Heart left ventricle (tissue), 16 donors: ENCODE measurements at places on chromosomes 16 and 17. TPM values are rescaled to one million over a fixed set of nuclear protein-coding genes. Genes with fewer than 3 reads are reported as not detected.

DNA sequence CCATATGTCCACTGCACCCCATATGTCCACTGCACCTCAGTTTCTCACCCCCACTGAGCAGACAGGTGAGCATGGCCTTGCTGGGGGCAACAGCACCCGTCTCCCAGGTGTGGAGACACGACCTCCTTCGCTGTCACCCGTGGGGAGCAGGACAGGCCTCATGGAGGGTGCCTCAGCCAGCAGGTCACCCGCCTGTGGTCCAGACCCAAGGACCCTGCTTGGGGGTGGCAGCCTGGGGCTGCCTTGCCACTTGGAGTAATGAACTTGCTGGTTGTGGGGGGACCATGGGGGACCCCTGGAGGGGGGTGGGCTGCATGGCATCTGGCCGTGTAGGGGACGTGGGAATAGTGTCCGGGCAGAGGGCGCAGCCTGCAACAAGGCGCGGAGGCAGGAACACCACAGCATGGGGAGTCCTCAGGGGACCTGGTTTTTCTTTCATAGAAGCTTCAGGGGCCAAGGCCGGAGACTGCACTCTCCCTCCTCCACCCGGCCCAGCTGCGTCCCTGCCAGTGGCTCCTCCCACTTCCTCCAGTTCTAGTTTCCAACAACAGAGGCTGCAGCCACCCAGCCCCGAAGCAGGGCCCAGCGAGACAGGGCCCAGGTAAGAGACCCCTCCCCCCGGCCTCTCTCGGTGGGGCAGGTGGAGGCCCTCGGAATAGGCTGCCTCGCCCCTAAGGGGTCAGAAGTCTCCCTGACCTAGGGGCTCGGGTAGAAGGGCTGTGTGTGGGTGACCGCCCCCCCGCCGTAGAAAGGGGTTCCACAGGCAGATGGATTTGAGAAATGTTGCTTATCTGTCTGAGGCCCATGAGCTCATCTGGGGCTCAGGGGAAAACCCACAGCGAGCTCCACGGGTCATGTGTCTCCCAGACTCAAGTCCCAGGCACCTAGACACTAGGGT, at the start of gene NHLRC4:
TSS of gene NHLRC4 (plus strand) at position 531 of the 898 bp plus-strand sequence. CDS start 1,043 bp downstream, outside the sequence.
- DNase-seq, result peak; percentile 85

Gene SLC2A4
- total RNA-seq, result 85.4 TPM

DNA sequence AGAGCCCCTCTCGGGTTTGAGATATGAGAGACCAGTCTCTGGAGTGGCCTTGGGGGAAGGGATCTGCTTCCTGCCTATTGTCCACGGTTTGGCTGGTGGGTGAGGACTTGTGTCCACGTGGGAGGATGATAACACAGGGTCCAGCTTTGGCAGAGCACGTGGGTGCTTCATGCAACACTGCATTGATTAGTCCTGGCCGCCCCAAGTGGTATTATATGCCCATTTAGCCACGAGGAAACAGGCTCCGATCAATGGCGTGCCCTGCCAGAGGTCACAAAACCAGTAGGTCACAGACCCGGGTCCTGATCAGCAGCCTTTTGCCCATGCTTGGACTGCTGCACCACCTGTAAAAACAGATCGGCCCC, 141.6 kb downstream of the RGS9 start:
- DNase-seq, result no peak

- no peak for DNase-seq
Observed at GRCh38 chr17:5209396-5209795, 17.7 kb upstream of the ZNF594 start.

DNA sequence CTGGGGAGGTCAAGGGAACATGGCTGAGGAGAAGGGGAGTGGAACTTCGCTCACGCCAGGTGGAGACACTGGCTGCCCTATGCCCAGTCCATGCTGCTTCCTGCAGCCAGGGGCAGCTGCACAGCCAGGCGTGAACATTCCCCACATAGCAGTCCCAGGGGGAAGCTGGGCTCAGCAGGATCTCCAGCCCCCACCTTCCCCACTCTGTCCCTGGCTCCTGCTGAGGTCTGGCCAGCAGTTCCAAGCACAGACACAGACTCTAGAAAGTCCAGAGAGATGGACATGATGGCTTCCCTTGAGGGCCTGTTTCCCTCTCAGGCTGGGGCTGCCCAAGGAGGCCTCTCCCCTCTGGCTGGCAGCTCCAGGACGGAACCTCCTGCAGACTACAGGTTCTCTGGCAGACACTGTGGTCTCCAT, 9.3 kb downstream of the JUP start:
- DNase-seq, result peak; percentile 80

DNA sequence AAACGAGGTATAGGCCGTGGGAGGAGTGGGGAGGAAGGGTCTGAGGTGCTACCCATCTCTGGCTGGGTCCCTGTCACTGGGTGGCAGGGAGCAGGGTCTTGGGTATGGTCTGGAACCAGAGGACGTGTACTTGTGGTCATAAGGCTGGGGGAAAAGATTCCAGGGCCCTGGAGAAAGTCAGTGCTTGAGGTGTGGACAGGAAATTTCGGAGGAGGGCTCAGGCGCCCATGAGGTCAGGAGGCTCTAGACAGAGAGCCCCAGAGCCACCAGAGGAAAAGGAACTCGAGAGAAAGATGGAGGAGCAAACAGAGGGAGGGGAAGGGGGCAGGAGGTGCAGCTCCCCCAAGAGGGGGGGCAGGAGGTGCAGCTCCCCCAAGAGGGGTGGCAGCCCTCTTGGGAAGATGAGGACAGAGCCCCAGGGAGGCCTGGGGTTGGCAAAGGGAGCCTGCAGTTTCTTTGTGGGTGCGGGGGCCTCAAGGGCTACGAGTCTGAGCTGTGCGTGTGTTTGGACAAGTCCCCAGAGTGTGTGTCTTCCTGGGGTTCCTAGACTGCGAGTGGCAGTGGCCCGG, 683 bp upstream of the SLC7A6 start:
- no peak for DNase-seq

Gene MAPK7
- total RNA-seq, result 14.9 TPM

DNA sequence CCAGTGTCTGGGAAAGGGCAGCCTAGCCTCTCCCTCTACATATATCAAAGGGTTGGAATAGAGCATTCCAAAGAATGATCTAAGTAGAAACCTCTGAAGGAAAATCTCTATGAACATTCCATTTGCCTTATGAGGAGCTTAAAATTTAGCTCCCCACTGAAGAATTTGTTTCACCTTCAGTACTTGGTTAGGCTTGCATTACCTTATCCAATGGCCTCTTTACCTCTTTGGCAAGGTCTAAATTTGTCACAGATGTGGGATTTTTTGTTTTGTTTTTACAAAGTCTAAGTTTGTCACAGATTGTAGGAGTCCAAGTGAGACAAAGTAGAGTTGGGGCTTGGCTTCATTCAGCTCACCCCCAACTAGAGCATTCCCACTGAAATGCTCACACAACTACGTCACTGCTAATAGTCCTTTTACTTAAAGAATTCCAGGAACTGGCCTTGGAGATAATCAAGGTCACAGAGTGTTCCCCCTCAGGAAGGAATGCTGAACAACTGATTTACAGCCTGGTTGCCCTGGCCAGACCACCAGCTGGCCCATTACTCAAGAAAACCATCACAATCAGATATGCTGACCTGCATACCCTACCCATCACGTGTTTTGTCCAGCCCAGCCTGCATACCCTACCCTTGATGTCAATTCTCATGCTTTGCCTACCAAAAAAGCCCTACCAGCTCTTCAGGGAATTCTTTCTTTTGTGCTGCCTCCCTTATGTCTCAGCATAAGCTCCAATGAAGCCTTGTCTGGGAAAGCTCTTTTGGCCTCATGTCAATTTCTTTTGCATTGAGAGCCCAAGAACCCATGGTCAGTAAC, 26.5 kb upstream of the PPM1D start:
- peak; percentile 23 for DNase-seq

Gene CD79B
- 4.3 TPM for total RNA-seq

DNA sequence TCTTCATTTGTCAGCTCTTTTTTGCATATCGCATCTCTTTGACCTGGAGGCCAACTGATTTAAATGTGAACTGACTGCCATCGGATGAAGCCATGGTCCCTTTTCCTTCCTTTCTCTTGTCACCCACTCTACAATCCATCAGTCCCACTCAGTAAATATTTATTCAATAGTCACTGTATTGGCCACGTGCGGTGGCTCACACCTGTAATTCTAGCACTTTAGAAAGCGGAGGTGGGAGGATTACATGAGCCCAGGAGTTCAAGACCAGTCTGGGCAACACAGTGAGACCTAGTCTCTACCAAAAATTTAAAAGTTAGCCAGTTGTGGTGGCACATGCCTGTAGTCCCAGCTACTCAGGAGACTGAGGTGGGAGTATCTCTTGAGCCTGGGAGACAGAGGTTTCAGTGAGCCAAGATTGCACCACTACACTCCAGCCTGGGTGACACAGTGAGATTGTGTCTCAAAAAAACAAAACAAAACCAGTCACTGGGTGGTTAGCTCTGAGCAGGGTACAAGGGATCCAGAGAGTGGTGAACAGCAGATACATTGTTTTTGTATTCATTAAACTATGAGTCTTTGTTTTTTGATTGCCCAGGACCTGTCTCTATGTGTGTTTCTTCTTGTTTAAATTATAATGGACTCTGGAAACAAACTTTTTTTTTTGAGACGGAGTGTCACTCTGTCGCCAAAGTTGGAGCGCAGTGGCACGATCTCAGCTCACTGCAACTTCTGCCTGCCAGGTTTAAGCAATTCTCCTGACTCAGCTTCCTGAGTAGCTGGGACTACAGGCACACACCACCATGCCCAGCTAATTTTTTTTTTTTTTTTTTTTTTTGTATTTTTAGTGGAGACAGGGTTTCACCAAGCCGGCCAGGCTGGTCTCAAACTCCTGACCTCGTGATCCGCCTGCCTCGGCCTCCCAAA, 6.9 kb downstream of the PHAF1 start:
- DNase-seq, result no peak

DNA sequence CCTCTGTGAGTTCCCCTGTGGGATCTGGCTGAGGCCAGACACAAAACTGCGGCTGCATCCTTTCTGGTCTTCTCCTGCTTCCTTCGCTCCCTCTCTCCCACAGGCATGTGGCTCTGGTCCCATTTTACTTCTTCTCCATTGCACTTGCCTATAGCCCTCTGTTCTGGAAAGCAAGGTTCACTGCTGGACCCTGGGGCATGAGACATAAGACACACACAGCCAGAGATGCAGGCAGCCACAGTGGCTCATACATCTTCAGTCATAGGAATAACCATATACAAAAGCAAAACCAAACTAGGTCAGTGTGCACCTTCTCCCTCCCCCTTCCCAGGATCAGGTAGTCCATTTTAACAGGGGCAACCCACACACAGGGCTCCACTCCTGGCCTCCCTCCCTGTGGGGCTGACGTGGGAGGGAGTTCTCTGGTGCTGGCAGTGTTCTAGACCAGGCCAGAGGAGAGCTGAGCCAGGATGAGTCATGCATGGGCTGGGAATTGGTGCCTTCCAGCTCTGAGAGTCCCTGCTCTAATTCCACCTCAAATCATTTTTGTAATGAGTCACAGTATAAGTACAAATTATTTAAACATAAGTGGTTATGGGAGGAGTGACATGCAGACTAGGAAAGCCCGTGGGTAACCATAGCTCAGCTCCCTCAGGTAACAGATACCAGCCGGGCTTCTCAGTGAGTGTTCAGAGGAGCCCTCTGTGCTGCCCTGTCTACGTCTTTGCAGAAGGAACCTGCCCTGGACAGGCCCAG, 58.0 kb downstream of the ASIC2 start:
- DNase-seq, result peak; percentile 36

Gene SEZ6L2
- total RNA-seq, result 0.16 TPM

DNA sequence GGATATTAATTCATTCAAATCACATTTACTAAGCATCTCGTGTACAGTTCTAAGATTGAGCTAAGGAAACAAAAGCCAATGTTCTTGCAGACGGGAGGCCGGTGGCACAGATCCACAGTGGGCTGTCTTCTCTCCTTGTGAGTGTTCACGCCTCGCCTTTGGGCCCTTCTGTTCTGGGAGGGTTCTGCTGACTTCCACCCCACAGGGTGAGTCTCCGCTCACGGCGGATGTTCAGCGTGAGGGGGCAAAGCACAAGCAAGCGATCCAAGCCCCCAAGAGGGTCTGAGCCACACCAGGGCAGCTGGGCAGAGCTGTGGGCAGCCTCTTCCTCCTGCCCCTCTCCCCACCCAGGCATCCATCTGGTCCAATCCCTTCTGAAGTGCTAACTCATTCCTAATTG, 84.3 kb upstream of the DOC2B start:
- peak; percentile 45 for DNase-seq

- no peak for DNase-seq
Observed at GRCh38 chr16:3007957-3008689, 4.6 kb upstream of the CLDN9 start.

DNA sequence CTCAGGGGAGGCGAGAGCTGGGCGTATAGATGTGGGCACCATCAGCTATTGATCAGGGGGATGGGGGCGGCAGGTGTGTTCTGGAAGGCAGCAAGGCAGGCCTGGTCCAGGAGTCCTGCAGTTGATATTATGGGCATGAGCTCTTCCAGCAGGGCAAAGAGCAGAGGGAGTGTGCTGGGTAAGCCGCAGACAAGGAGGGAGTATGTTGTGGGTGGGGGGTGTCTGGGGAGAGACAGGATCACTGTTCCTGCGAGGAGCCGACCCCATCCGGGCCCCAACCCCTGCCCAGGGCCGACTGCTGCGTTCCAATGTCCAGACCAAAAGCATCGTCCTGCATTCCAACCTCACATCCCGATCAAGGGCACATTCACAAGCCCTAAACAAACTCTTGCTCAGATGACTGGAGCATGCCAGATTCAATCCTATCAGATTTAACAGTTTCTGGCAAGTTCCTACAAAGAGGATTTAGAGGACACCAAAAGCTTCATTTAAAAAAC, 9.2 kb downstream of the MXRA7 start:
- DNase-seq, result no peak

Gene NACA2
- not detected for total RNA-seq

DNA sequence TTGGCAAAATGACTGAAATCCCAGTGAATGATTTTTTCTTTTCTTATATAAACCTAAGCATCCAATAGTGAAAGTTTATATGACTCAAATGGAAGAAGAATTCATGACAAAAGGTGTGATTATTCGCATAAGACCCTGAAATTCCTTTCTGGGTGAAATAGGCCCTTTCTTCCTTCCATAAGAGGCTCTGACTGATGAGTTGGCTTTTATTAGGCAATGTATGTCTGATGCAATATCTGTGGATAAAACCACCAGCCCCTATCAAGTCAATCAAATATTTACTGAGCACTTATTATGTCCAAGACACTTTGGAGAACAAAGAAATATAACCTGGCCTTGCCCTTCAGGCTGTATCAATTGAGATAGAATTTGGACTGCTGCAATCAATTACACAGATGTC, 316.6 kb downstream of the CDH13 start:
- no peak for DNase-seq

GRCh38 chr16:81335669-81336068, 20.9 kb downstream of the GAN start:
- DNase-seq, result no peak

Gene MT1B
- not detected for total RNA-seq

DNA sequence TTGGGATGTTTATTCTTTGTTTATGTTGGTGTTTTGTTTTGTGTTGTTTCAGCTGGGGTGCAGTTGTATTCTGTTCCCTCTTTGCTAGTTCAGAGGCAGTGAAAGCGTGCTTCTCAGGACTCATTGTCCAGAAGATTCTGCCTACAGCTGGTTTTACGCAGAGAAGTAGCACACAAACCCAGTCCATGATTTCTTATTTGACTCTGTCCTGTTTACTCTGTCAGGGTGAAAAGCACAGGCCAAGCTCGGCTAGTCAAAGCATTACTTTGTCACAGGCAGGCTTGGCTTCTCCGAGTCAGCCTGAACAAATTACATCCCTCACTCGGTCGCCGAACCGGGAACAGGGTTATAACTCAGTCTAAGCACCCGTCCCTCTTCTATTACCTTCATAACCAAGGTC, 435.0 kb downstream of the MAF start:
- no peak for DNase-seq

GRCh38 chr16:67881621-67882161, 3.0 kb upstream of the NRN1L start:
- DNase-seq, result peak; percentile 84

Gene ZNF385C
- 0.25 TPM for total RNA-seq
